Lower leg skin (tissue), 4 donors: ENCODE measurements at places on chromosomes 11 and 22.

GRCh38 chr22:29842740-29843139, 4.7 kb upstream of the ASCC2 start:
- peak; percentile 48 for DNase-seq

DNA sequence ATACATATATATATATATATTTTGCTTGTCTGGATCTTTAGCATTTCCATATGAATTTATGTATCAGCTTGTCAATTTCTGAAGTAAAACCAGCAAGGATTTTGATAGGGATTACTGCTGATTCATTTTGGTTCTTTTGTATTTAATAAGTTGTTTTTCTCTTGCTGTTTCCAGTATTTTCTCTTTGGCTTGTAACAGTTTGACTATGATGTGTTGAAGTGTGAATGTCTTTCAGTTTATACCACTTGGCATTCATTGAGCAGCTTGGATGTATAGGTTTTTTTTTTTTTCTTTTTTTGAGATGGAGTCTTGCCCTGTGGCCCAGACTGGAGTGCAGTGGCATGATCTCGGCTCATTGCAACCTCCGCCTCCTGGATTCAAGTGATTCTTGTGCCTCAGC, 12.4 kb downstream of the LDHAL6A start:
- no peak for DNase-seq

DNA sequence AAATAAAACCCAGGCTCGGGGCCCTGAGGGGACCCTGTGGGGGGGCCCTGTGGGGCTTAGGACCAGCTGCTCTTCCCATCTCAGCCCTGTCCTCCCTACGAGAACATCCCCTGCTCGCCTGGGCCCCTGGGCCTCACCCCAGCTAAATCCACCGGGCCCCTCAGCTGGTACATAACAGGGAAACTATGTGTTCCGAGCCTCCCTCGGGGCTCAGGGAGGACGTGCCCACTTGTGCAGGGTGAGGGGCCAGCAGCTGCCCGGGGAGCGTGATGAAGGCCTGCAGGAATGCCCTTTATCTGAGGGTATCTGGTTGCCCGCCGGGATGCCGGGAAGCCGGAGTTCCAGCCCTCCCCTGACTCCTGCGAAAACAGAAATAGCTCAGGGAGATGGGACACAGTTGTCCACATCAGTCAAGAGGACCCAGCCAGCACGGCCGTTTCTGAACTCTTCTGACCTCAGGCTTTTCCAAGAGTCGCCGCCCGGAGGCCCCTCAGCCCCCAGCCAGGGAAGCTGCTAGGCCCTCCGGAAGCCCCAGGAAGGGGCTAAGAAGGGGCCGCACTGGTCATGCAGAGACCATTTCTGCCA, 20.6 kb downstream of the MRPL23 start:
- DNase-seq, result peak; percentile 54

DNA sequence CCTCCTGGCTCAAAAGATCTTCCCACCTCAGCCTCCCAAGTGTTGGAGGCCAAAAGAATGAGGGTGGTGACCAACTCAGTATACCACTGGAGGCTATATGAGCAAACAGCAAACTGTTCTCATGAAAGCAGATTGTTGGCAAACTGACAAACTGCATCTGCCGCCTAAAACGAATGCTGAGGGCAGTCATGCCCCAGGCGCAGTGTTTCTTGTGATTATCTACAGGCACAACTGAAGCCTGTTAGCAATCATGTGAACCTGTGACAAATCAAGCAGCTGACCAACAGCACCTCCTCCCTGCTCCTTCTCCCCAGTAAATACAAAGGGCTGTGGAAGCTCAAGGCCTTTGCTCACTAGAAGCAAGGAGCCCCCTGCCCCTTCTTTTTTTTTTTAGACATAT, 47.8 kb downstream of the BTBD10 start:
- no peak for DNase-seq

GRCh38 chr11:117143390-117143789, 697 bp upstream of the PAFAH1B2 start:
- DNase-seq, result no peak

DNA sequence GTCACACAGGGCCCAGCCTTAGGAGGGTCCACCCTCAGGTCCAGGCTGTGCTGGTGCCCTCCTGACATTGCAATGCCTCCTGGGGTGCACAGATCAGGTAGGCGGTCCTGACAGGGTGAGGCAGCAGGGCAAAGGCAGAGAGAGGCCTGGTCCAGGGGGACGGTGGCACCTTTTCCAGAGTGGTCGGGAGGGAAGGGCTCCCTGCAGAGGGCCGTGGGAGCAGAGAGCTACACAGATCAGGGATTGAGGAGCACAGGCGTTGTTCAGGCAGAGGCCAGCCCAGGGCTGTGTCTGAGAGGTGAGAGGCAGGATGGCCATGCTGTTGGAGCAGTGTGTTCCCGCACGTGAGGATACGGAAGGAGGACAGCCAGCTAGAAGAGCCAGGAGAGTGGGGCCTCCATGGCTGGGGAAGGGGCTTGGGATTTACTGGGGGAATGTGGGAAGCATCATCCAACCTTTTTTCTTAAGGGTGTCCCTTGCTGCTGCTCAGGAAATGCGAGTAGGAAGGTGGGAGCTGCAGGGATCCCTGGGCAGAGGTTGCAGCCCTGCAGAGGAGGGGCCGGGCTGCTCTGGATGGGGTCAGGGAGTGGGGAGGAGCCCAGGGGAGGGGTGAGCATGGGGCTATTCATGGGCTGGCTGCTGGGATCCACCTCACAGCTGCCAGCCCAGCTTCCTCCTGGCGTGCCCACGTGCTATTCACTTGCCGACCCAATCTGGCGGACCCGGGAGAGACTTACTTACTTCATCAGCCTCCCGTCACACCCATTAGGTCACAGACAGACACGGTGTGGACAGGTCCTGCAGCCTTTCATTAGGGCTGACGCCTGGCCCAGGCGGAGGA, 1516.4 kb downstream of the TBC1D22A start:
- peak; percentile 81 for DNase-seq

GRCh38 chr11:40029391-40029790, 1430.1 kb downstream of the LRRC4C start:
- no peak for DNase-seq

DNA sequence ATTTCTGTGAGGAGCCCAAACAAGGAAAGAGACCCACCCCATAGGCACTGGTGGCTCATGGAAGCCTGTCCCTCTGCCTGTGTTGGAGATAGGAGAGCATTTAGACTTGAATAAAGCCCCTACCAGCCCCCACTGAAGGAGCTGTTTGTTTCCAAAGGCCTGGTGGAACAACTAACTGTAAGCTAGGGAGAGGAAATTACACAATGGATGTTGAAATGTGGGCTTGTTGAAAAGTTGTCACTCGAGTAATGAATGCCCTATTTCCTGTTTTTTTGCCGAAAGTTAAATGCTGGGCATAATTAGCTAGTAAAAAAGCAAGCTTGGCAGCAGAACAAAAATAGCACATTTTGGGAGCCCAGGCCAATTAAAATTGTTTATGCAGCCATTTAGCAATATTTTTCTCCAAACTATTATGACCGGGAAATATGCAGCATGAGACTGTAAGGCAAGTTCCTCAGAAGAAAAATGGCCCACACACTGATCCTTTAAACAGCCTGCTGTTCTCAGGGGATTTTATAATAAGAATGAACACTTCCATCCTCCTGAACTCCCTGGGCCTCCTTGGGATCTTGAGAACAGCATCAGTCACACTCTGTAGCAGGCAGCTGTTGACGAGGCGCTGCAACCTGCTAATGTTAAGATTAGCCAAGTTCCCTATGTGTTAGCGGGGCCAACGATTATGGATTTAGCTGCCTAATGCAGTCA, 38.6 kb upstream of the LMO2 start:
- DNase-seq, result peak; percentile 45

- DNase-seq, result peak; percentile 91
Observed at GRCh38 chr11:64787526-64788320, 9.4 kb upstream of the SF1 start.

DNA sequence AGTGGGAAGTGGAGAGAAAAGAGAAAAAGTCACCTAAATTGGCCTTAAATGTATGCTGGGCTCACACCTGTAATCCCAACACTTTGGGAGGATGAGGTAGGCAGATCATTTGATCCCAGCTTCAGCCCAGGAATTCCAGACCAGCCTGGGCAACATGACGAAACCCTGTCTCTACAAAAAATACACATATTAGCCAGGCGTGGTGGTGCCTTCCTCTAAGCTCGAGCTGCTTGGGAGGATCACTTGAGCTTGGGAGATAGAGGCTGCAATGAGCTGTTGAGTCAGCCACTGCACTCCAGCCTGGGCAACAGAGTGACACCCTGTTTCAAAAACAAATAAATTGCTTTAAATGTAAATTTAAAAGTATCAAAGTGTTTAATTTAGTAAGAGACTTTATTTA, 3.9 kb downstream of the CBL start:
- DNase-seq, result no peak

DNA sequence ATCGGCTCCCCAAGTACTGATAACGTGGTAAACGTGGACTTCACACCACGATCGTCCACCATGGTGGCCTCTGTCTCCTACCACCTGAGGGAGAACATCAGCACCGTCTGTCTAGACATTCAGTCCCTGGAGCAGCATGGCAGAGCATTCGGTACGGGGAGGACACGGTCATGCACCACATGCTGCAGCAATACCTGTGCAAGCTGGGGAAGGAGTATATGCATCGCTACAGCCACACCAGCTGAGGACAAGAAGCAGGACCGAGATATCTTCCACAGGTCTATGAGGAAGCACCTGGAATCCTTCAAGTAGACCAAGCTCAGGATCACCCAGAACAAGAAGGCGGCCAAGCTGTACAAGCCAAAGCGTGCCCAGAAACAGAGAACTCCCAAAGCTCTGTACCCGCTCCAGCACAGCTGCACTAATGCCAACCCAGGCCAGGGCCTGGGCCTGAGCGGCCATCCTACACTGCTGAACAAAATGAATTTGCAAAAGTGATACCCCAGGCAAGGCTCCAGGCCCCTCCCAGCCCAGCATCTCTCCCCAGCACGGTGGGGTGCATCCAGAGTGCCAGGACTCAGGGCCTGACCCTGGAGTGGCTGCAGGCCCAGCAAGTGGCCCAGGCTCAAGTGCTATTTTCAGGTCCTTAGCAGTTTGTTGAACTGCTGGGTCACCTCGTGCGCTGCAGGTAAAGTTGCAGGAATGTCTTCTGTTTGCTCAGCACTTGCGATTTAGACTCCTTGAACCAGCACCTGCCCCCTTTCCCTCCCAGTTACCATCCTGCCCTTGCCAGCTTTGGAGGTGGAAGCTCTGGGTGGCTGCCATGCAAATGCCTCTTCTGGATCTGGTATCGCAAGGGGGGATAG, 119.3 kb upstream of the SERPIND1 start:
- no peak for DNase-seq

GRCh38 chr11:75150879-75151278, at the start of gene SLCO2B1:
SLCO2B1 (plus strand) TSS chr11:75151107; CDS start chr11:75151382, 275 bp downstream.
- no peak for DNase-seq

DNA sequence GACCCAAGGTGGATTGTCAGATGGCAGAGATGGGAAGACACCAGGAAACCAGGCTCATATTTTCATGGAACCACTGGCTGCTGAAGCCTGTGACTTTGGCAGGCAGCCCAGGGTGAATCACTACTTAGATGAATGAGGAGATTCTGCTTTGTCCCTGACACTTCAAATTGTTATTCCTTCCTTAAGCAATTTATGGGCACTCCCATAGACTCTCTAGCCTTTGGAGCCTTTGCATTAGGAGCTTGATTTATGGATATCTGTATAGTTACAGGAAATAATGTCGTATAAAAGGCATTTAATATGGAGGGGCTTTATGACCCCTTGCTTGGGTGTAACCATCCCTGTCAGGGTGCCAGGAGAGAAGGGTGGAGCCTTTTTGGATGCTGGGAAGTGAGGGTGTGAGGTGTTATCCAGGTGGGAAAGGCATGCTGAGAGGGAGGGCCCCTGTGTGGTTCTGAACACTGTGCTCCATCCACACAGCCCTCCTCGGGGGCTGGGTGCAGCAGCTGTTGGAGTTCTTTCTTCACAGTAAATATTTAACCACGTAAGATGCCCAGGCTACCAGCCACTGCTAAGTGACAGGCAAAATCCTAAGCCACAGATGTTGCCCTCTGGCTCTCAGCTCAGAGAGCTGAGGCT, 35.3 kb downstream of the IL18 start:
- peak; percentile 89 for DNase-seq

GRCh38 chr11:74543991-74544390, 48.4 kb upstream of the POLD3 start:
- DNase-seq, result no peak

DNA sequence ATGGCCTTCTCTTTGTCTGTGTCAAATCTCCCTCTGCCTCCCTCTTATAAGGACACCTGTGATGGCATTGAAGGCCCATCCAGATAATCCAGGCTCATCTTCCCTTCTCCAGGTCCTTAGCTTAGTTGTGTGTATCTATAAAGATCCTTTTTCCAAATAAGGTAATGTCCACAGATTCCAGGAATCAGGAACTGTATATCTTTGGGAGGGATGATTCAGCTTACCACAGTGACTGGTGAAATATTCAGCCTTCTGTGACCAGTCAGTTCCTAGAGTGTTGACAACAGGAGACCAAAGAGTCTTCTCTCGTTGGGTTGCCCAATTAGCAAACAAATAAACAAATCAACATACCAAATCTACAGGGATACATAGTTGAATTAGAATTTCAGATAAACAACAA, 175.8 kb downstream of the MPPED1 start:
- DNase-seq, result no peak

- no peak for DNase-seq
Observed at GRCh38 chr11:78906566-78906965, 331.9 kb upstream of the NARS2 start.

GRCh38 chr11:27462543-27462942, 10.0 kb downstream of the LGR4 start:
- DNase-seq, result no peak

DNA sequence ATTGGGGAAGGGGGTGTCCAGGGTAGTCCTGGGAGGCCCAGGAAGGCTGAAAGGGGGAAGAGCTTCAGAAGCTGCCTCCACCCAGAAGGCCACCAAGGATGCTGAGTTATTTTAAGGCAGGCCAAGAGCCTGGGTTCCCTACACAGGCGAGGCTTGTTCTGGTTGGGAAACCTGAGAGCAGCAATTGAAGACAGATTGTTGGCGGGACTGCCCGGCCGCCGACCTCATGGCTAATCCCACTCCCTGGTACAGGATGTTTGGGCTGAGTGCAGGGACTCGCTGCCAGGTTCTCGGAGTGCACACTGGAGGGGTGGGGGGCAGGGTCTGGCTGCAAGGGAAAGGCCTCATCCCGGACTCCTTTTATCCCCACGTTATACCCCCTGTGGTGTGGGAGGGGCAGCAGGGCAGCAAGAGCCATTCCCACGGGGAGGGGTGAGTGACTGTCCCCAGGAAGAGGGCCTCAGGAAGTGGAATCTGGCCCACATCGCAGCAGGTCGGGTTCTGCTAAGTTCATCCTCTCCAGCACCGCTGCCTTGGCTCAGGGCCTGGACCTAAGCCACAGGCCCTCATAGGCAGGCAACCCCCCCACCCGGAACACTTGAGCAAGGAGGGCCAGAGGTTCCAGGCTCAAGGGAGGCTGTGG, 43.6 kb upstream of the PRR5 start:
- DNase-seq, result no peak

- no peak for DNase-seq
Observed at GRCh38 chr11:196786-197731, 4.2 kb downstream of the SCGB1C1 start.
